ENCODE measurements at places on chromosomes 11 and 22.

DNA sequence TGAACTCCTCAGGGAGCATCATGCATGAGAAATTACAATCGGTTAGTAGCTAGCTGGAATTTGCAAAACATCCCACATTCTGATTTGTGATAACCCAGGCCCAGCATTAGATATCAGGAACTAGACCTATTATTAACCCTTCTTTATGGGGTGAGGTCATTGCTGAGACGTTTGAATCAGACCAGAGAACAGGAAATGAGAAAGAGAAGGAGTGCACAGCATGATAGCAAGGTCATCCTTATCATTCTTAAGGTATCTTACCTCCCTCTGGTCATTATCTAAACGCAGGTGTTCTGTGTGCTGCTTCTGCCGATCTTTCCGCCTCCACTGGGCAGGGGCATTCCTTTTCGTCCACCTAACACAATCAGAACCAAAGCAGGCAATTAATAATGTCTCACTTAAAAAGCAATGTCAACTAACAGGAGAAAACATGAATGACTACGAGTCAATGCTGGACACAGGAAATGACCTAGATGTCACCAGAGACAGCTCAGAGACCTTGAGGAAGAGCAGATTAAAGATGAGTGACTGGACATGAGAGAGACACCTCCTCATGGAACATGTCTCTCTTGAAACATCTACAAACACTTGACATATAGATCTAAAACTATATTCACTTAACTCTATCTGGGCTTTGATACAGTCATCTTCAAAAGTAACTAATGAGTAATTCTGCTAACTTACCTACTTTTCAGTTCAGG is 78.3 kb upstream of the SCUBE2 start:
- no peak for DNase-seq

- DNase-seq: no peak
Observed at GRCh38 chr22:44051961-44052360, 27.9 kb downstream of the PARVB start.

DNA sequence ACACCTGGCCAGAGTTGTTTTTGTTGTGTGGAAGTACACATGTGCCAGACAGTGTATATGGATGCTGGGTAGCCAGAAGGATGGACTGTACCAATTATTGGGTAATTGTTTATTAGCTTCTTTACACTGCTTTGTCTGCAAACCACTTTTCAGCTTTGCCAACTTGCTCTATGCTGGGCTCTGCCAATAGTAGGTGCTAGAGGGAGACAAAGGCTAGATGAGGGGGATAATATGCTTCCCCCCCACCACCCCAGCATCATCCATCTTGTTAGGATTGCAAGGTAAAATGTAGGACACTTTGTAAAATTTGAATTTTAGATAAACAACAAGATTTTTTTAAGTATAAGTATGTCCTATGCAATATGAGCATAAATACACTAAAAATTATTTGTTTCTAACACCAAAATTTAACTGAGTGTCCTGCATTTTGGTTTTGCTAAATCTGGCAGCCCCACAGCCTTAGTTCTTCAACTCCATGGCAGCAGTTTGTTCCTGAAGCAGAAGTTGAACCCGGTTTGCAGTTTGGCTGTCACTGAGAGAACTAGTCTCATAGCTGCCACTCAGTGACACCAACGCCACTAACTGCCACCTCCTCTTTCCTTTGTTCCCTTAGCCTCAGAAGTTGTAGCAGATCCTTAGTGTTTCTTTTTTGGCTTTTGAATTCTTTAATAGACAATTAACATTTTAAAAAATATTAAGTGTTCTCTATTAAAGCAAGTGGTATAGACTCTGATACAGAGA is 78.8 kb downstream of the CCDC81 start:
- DNase-seq: no peak

- DNase-seq: peak; percentile 4
Observed at GRCh38 chr11:10410844-10411200, 44.2 kb upstream of the AMPD3 start.

Measured in epithelial cell of proximal tubule (primary cell).